Transverse colon (tissue), 4 donors: ENCODE measurements at places on chromosomes 1 and 21. TPM values are rescaled to one million over a fixed set of nuclear protein-coding genes. Genes with fewer than 3 reads are reported as not detected.

PRAMEF15 gene
- not detected for total RNA-seq

CD5L gene
- not detected for total RNA-seq

- no peak for DNase-seq
These were observed 94.6 kb upstream of the ZBTB18 start for GRCh38 chr1:243956450-243956849.

DNA sequence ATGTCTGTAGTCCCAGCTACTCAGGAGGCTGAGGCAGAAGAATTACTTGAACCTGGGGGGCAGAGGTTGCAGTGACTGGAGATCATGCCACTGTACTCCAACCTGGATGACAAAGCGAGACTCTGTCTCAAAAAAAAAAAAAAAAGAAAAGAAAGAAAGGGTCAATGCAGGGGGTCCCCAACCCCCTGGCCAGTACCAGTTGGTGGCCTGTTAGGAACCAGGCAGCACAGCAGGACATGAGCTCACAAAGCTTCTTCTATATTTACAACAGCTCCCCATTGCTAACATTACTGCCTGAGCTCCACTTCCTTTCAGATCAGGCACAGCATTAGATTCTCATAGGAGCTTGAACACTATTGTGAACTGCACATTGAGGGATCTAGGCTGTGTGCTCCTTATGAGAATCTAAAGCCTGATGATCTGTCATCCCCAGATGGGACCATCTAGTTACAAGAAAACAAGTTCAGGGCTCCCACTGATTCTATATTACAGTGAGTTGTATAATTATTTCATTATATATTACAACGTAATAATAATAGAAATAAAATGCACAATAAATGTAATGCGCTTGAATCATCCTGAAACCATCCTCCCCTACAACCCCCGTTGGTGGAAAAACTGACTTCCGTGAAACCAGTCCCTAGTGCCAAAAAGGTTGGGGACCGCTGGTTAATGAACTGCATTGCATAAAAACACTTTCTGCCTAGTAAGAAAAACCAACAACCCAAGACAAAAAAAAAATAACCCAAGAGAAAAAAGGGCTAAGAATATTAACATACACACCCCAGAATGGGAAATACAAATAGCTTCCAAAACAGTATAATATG is 2.8 kb downstream of the ZBTB8OS start:
- no peak for DNase-seq

RUNX3 gene
- 1.5 TPM for total RNA-seq

- no peak for DNase-seq
These were observed 7.3 kb downstream of the TMEM35B start for GRCh38 chr1:34977858-34978257.

ATP6V1G3 gene
- total RNA-seq, result not detected

FABP3 gene
- not detected for total RNA-seq

DNA sequence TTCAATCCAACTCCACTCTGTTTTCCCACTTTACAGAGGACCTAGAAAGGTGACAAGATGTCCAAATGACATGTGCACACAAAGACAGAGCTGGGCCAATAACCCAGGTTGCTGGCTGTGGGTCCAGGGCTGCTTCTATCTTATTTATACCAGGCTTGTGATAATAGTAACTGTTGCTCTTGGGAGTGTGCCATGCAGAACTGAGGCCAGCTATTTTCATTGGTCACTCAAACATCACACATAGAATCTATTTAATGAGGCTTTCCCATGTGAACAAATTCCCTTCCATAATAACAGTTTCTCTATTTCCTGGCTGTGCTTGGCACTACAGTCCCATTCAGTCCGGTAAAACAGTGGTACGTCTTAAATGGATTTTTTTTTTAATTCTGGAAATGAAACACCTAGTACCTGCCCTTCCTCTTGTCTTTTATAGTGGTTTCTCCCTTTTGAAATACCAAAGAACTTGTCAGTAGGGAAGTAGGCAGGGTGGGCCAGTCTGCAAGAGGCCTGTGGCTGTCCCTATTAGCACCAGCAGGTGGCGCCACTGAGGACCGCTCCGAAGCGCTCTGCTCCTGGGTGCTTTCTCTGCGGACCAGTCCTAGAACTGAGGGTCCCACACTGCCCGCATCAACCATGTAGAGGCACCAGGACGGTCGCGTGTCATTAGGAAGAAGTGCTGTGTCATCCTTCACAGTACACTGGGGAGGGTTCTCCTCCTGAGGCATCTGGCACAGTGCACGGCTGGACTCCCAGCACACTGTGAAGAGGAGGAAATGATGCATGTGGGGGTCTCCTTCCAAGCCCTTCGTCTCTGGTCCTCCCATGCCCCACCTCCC is 52.1 kb downstream of the GPR161 start:
- DNase-seq, result peak; percentile 55

DNA sequence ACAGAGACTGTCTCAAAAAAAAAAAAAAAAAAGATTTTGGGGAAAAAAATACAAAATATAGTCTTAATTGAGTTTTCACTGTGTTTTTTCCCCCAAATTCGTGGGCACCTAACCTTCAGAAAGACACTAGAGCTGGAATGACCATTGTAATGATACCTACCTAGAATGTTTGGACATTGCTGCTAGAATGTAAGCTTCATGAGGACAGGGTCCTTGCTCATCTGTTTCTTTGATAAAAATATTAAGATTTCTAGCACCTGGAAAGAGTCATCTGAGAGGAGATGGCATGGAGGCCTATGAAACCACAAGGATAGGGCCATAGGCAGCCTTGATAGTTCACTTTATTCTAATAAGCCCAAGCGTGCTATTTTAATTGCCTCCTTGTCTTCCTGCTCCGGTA is 6.5 kb downstream of the LRRC8D start:
- DNase-seq, result no peak

DNA sequence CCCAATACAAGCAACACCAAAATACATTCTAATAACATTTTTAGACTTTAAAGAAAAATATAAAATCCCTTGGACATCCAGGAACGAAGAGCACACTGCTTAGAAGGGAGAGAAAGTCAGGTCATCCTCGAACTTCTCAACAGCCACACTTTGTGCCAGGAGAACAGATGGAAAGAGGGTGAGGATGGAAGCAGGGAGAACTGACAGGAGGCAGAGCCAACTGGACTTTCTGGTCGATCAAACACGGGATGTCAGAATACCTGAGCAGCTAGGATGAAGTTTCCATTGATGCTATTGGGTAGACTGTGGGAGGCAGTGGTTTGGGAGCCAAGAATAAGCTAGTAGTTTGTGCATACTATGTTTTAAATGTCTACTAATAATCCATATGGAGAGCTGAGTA is 111.4 kb downstream of the TOMM20 start:
- DNase-seq, result no peak

SMIM1 gene
- not detected for total RNA-seq

TNFAIP8L2 gene
- 2.0 TPM for total RNA-seq

RBM8A gene
- total RNA-seq, result 122 TPM

DNA sequence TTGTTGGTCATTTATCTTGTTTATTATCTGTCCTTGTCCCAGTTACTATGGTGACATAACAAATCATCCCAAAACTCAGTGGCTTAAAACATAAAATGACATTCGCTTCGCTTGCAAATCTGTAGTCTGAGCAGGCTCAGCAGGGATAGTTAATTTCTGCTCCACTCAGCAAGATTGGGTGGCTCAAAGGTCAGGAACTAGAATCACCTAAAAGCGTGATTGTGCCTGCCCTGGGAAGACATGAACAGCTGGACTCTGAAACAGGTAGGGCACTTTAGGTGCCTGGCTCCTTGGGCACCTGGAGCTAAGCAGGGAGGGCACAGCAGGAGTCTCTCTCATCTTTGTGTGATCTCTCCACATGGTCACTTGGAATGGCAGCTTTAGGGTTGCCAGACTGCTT is 14.7 kb upstream of the TRAF3IP3 start:
- DNase-seq, result no peak

GRCh38 chr21:33698087-33698860 is 56.0 kb downstream of the ITSN1 start:
- DNase-seq, result no peak

SLC45A3 gene
- 20.2 TPM for total RNA-seq

DNA sequence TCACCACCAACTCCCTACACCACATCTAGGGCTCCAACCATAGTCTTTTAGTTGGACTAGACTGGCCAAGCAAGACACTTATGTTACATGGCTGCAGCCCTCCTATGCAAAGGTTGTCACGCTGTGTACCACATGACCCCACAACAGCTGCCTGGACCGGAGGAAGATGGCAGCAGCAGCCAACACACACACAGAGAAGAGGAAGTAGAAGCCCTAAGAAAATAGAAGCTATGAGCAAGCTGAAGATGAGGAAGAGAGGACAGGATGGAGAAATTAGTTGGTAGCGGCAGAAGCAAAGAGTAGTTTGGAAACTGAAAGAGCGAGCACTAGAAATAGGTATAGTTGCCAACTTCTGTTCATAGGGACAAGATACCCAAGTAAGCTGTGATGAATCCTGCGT is 60.8 kb upstream of the RALGPS2 start:
- peak; percentile 14 for DNase-seq

RIPPLY3 gene
- total RNA-seq, result not detected
